Activated T-helper 1 cell treated with anti-CD3 and anti-CD28 coated beads, Interleukin-2, amount 50 U/mL, for 16 hours (primary cell): ENCODE measurements at places on chromosomes 7 and 10.

GRCh38 chr7:34038816-34039470, 133.6 kb downstream of the BMPER start:
- DNase-seq, result no peak

- DNase-seq, result no peak
These were observed 2.3 kb upstream of the TAX1BP1 start for GRCh38 chr7:27737616-27738015.

GRCh38 chr10:9294132-9294663, 1239.7 kb downstream of the GATA3 start:
- DNase-seq, result no peak

DNA sequence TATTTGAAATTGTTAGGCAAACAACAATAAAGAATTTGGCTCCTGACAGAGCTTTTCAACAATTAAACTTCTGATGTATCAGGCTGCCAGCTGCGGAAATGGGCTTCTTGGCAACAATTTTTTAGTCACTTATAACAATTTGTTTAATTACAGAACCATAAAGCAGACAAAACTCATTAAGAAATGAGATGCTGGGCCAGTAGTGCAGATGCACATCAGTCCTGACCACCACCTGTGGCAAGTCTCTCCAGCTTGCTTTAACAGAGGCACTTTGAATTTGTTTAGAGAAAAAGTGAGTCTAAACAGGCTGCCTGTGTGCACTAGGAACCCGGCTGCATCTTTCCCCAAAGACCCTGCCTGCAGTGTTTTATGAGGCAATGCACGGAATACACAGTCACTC, 1124.4 kb downstream of the NXPH1 start:
- no peak for DNase-seq

DNA sequence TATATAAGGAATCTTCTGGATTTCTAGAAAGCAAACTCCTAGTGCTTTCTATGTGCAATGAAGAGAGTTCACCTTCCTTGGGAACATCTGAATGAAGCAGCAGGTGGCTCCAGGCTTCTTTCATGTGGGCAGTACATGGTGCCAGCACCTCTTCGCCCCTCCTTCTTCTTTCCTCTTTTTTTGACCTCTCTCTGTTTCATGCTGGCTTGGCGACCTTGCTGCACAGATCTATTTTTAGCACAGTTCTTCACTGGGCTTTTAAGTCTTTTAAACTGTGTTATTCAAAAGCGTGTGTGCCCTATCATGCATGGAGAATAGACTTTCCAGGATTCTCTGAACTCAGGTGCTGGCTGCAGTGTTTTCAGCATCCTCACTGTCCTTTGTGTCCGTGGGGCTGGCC, 400.3 kb upstream of the PRKCQ start:
- no peak for DNase-seq
